ENCODE measurements at places on chromosomes 2 and 18.
A peak's percentile ranks its signal among the peaks of the same experiment; 100 is the strongest.

DNA sequence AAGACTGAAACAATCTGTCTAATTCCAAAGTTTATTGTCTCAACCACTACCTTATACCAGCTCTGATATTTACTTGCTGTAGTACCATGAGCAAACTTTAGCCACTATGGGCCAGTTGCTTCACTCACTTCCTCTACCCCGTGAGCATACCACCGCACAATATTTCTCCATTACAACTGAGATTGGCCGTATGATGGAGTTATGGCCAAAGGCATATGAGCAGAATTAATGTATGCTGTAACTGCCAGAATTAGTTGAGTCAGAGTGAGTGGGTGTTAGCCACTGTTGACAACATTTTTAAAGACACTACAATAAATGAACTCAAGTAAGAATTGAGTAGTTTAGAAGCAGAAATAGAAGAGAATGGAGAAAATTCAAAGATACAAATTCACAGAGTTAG is 69.7 kb downstream of the LRATD1 start:
- peak; percentile 1 for DNase-seq

DNA sequence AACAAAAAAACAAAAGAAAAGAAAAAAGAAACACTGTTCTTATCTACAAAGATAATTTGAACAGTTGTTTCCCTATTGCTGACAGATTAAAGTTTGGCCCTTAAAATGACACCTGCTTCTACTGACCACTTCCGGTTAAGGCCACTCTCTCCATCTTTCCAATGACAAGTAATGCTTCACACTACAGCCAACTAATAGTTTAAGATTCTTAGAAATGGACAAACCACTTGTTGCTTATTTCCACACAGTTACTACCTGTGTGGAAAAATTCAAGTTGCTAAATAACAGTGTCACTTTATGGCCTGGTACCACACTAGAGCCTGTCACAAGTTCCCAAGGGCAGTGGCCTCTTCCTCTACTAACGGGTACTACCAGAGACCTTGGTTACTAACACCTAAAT is 2.4 kb downstream of the TMEM185B start:
- no peak for DNase-seq

DNA sequence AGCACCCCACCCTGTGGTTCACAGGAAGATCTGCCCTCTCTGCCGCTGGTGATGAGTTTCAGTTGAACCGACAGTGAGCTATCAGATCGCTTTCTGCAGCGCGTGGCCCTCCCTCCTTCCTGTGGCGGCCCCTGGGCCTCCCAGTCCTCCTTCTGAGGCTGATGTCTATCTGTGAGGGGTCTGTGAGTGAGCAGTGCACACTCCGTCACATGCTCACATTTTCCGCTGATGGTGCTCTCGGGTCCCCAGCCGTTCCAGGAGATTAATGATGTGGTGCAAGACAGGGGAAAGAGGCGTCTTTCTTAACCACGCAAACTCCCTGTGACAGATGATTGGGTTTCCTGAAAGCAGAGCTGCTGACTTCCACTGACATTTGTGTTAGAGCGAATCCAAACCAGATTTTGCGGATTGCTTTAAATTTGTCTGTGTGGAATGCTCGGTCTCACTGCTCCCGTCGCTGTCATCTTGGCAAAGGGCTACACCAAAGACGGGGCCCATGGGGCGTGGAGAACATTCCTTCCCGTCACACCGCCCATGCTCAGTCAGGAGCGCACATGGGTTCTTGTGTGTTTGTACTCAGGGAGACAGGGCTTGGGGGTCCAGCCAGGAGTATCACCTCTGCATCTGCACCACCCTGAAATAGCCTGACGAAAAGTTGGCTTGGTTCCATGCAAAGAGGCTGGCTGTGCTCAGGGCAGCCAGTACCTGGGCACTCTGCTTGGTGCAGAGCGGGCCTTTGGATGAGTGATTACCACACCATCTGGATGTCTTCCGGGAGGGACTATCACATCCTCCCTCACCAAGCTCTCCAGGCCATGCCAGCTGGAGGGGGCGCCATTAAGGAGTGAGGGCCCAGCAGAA is 154.7 kb upstream of the HS6ST1 start:
- no peak for DNase-seq

DNA sequence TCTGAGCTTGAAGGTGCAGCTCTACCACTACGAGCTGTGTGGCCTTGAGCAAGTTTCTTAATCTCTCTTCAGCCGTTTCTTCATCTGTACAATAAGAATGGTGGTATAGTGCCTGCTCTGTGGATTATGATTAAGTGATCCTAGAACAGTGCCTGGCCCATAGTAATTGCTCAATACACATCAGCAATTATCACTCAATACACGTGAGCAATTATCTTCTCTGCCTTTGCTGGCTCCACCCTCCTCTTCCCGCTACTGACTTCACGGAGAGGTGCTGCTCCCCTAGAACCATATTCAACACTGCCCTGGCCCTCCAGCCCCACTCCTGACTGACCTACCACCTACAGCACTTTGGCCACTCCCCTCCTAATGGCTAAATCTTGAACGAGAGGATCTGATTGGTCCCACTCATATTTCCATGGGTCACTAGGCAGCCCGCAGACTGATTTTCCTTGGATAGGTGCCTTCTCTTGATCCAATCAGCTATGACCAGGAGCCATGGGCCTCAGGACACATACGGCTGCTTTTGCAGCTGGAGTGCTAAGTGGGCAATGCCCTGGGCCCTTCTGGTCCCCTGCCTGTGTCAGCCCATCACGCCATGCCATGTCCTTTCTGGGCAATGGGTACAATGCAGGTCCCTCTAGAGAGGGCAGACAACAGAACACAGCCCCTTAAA is 77.5 kb downstream of the STPG4 start:
- no peak for DNase-seq

- no peak for DNase-seq
These were observed 111.5 kb upstream of the EML6 start for GRCh38 chr2:54611830-54612545.

DNA sequence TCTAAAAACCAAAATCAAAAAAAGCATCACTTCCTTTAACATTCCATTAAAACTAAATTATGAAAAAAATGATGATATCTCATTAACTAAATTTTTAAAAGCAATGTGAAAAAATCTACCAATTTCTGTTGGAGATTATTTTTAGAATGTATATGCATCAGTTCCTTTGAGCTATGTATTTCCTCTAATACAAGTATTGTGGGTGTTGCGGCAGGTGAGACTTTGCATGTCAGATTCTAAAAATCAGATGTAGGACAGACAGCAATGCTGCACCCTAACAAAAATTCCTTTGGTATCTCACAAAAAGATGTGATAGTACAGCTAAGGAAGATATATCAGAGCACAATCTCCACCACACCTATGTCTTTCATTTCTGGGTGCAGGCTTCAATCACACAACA is 6.8 kb downstream of the MBD2 start:
- DNase-seq = no peak

- DNase-seq = no peak
These were observed 96.7 kb upstream of the SLC14A2 start for GRCh38 chr18:45518311-45519155.

DNA sequence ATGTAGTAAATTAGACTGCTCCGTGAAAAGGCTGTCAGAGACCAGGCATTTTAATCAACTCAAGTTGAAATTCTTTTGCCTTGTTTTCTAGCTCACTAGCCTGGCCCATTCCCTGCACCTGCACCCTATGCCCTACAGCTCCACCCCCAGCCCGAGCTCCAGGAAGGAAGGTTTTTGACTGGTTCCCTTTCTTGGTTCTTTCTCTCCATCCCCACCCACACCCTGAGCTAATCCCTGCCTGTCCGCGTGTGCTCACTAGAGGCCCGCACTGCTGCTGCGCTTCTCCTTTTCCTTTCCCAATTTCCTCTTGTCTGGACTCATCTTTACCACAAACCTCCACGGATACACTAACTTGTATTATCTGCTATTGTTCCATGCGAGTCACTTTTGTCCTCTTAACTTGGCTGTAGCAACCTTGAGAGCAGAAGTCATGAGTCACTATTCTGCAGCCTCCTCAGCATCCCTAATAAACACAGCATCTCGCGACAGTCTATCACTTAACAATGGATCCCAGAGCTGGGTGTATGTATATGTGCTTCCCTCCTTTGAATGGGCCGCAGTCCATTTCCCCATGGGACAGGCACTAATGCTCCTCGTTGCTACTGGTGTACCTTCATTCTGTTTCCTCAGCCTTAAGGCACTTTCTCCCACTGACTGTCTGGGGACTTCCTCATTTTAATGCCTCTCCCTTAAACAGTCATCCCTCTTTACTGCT is 36.5 kb downstream of the COLEC12 start:
- DNase-seq = no peak

- DNase-seq = no peak
These were observed 232.1 kb downstream of the ARHGAP15 start for GRCh38 chr2:143361346-143361745.

GRCh38 chr2:107412209-107412904 is 414.3 kb upstream of the RGPD4 start:
- no peak for DNase-seq

- DNase-seq = no peak
These were observed 173.0 kb upstream of the REV1 start for GRCh38 chr2:99662761-99663341.

GRCh38 chr18:25061395-25061794 is 290.6 kb downstream of the ZNF521 start:
- no peak for DNase-seq

GRCh38 chr2:229586012-229586411 is 128.3 kb downstream of the DNER start:
- DNase-seq = no peak
